ENCODE measurements at places on chromosomes 2 and 18.

GRCh38 chr2:2861666-2862240 lies 515.9 kb downstream of the EIPR1 start:
- DNase-seq = no peak

DNA sequence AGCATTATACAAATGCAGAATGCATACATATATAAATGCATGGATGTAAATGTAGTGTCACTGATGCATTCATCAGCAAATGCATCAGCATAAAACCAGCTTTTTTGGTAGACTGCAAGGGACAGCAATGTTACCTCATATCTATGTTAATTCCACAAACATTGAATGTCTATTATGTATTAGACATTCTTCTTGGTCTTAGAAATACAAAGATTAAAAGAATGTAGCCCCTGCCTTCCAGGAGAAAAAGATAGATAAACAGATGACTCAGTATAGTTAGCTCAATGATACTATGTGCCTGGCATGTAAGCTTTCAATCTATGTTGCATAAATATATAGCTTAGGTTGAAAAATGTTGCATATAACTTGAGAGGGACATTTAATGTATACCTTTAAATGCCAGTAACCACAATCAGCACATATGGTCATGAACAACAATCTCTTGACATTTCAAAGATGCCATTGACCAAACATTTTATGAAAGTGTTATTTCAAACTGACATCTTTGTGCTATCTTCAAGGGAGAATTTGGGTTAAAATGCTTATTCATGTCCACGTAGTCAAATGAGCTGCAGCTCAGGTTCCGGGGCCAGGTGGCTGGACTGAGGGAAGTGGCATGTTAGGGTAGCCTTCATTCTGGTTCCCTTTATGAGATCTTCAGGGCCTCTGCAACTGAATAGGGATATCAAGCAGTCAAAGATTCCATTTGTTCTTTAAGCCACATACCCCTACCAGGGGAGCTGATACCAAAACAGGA lies 45.2 kb upstream of the GCG start:
- DNase-seq = no peak

DNA sequence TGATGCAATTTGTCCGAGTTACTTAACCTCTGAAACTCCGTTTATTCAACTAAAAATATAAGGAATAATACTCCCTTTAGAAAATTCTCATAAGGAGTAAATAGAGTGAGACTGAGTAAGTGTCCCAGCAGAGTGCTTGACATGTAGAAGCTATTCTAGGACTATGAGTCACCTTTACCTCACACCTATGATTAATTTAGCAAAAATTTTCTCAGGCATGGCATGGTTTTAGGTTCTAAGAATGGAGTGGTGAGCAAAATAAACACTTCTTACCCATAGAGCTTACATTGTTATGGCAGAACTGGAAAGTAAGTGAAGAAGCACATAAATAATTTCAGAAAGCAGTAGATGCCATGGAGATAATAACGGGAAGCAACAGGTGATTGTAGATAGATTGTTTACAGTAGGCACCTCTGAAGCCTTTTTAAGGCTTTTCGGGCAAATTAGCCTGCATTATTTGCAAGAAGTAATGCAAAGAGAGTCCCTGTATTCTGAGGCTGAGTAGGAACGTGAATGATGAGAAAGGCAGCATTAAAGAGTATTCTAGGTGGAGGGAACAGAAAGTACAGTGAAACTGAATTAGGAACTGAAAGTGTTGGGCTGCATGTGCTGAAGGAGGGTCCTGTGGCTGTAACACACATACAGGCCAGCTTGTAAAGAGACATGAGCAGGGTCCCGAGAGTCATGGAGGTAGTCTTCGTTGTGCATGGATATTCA lies 209.2 kb downstream of the ZNF407 start:
- DNase-seq = no peak

DNA sequence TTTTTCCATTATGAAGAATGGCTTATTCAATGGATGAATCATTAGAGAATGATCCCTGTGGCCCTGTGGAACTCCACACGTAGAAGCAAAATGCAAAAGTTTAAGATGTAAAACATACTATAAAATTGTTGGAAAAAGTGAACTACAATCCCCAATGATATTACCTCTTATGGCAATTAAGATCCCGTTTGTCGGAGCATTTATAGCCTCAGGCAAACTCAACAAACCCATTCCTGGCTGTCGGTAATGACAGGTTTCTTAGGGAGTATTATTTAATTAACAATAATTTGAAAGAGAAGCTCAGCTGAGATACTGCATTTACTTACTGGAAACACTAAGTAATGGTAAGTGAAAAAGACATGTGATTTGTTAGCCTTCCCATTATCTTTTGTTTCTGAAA lies 138.3 kb downstream of the CDH20 start:
- no peak for DNase-seq

DNA sequence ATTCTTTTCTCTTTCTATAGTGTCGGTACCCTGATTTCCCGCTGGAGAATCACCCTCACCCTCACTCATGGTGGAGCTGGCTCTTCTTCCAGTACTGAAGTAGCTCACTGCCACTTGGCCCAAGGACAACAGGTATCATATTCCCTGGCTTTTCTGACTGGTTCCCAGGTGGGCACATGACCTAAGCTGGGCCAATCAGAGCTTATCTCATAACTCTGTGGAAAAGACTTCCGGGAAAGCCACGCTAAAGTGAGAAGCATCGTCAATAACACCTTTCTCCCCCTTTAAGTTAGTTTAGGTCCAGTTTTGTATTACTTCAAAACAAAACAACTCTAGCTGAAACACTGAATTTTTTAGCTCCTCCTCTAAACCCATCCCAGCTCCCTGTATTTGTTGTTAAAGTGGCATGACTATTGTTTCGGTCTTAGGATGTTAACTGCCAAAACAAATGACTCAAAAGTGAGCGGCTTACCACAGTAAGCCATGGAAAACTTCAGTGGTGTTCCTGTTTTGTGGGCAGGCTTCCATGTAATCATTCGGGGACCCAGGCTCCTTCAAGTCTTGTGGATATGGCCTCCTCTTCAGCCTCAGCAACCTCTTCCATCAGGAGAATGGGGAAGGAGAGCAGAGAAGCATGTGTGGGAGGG lies 137.4 kb upstream of the DLX2 start:
- DNase-seq = no peak

- no peak for DNase-seq
These were observed 23.2 kb downstream of the ASB1 start for GRCh38 chr2:238449909-238450417.

DNA sequence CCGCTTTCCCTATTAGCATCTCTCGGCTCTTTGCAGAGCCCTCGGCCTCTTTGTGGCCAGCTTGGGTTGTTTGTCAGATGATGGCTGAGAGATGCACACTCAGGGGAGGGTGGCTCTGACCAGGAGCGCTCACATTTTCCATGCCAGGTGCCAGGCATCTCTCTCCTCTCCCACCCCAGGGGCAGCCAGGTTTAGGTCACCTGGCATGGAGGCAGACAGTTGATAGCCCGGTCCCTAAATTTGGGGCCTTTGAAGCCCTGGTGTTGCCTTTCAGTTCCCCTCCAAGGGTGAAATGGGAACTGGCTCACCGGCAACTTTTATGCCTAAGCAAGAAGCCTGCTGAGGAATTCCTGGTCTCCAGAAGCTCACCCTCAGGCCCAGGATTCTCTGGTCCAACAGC lies 19.1 kb downstream of the LBH start:
- no peak for DNase-seq

DNA sequence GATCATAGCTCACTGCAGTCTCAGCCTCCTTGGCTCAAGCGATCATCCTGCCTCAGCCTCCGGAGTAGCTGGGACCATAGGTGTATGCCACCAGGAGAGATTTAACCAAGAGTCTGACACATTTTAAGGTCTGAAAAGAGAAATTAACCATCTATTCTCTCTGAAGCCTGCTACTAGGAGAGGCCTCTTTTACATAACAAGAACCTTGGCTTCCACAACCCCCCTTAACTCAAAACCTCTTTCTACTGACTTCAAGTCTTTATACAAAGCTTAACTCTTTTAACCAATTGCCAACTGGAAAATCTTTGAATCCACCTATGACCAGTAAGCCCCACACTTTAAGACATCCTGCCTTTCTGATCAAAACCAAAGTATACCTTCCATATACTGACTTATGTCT lies 279.9 kb upstream of the CELF4 start:
- no peak for DNase-seq

DNA sequence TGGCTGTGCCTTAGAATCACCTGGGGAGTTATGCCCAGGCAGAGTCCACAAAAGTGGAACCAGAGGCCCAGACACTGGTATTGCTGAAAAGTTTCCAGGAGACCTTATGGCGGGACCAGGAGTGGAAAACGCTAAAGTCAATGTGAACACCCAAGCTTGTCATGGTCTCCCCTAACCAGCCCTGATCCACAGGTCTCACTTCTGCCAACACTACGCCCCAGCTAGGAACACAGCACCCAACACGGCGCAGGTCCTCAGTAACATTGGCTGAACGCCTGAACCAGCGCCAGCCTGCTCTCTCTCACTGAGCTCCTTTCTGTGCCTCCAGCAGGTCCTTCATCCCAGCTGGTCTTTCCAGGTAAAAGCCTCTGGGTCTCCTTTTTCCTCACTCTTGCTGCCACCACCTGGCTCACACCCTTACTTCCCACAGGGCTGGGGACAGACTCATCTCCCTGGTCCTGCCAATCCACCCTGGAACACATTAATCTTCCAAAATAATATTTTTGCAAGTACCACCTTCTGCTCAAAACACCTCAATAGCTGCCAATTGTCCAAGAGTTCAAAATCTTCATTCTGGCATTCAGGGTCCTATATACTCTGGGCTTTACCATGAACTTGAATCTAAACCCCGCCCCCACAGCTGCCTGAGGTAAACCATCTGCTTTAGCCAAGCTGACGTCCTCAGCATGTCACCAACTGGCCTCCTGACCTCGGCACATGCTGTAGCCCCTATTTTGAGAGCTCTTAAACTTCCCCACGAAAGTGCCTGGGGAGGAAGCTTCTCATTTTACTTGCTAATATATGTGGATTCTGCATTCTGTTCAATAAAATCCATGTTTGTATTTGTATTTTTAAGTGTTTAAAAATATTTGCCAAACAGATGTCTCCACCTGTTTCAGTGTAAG lies 34.6 kb downstream of the ADCY3 start:
- DNase-seq = no peak

- DNase-seq = no peak
These were observed 463.1 kb upstream of the HS6ST1 start for GRCh38 chr2:128781585-128782385.

GRCh38 chr2:38091760-38092159 lies 15.8 kb upstream of the CYP1B1 start:
- DNase-seq = no peak

- no peak for DNase-seq
These were observed 64.0 kb upstream of the ACKR3 start for GRCh38 chr2:236505648-236506047.

- DNase-seq = no peak
These were observed 263.8 kb downstream of the PHLPP1 start for GRCh38 chr18:62979176-62979575.

GRCh38 chr18:69900941-69901340 lies 46.7 kb downstream of the CD226 start:
- DNase-seq = no peak

GRCh38 chr2:177028296-177028695 lies 184.3 kb upstream of the HNRNPA3 start:
- no peak for DNase-seq

- DNase-seq = no peak
These were observed 133.4 kb downstream of the CABLES1 start for GRCh38 chr18:23268641-23269040.
